Activated CD8-positive, alpha-beta T cell treated with anti-CD3 and anti-CD28 coated beads, Interleukin-2, amount 10 ng/mL, durations not matched to agents 7 days and 5 days (primary cell): ENCODE measurements at places on chromosomes 1 and 21. TPM values are rescaled to one million over a fixed set of nuclear protein-coding genes. Genes with fewer than 3 reads are reported as not detected.

GRCh38 chr21:46122758-46123683 is 25.1 kb downstream of the COL6A2 start:
- DNase-seq: no peak
- no peaks in the 10 kb centered on the region for H3K36me3 ChIP-seq
- no peaks in the 10 kb centered on the region for H3K4me1 ChIP-seq
- no peak overlapping the region for H3K27ac ChIP-seq
- H3K27me3 ChIP-seq: no peaks in the 10 kb centered on the region

DNA sequence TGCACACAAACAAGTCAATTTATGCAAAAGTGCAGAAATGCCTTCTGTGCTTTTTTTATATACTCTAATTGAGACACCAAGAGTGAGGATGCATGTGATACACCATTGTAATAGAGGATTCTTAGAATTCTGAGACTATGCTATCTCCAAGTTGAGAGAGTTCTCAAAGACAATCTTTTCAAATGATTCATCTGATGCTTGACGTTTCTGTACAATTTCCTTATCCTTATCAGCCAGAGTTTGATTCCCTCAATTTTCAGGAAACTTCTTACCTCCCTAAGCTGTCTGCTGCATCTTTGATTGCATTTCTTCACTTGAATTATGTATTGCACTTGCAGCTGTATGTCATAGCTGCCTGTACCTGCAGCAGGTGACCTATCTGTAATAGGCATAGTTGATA is 211.3 kb upstream of the SPAG17 start:
- H3K36me3 ChIP-seq: no peaks in the 10 kb centered on the region
- no peak overlapping the region for H3K4me3 ChIP-seq
- H3K27me3 ChIP-seq: no peaks in the 10 kb centered on the region

Gene CYYR1
- total RNA-seq: not detected

Gene CCDC185
- not detected for total RNA-seq

- no peak for DNase-seq
- H3K27ac ChIP-seq: no peak overlapping the region
- H3K4me3 ChIP-seq: no peak overlapping the region
- H3K36me3 ChIP-seq: no peaks in the 10 kb centered on the region
Observed at GRCh38 chr1:20102875-20103274, 16.5 kb downstream of the PLA2G2D start.

Gene CLIC6
- total RNA-seq: 0.21 TPM

Gene SPRR2G
- not detected for total RNA-seq

- H3K4me1 ChIP-seq: peaks cover 49% of the 10 kb centered on the region
- no peak for DNase-seq
- H3K27me3 ChIP-seq: peaks cover 38% of the 10 kb centered on the region
- no peaks in the 10 kb centered on the region for H3K36me3 ChIP-seq
- H3K4me3 ChIP-seq: no peak overlapping the region
Observed at GRCh38 chr1:38555594-38555993, 304.0 kb downstream of the RRAGC start.

DNA sequence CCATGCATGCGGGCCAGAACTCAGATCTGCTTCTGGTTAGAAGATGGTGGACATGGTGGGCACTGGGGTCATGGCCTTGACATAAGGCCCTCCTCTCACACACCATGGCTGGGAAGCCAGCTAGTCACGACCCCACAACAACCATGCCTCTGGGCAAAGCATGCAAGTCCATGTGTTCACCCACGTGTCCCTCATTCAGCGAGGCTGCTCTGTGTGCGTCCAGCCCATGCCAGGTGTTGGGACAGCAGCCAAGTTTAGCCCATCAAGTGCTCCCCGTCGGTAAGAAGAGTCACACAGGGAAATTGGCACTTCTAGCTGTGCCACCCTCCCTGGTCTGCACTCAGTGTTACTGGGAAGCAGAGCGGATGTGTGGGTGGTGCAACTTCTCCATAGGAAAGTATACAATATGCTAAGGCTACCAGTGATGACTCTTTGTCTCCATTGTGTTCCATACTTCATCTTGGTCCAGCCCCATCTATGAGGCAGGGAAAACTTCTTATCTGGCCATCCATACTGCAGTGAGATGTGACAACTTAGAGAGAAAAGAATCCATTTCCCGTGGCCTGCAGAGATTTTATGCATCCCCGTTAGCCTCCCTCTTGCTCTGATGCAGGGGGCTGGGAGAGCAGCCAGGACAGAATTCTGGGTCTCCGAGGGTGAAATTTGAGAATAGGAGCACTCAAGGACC is 198.0 kb downstream of the GRIK3 start:
- no peaks in the 10 kb centered on the region for H3K4me1 ChIP-seq
- no peak for DNase-seq
- H3K36me3 ChIP-seq: no peaks in the 10 kb centered on the region
- H3K4me3 ChIP-seq: no peak overlapping the region

- peaks cover 12% of the 10 kb centered on the region for H3K27me3 ChIP-seq
- no peaks in the 10 kb centered on the region for H3K36me3 ChIP-seq
- DNase-seq: no peak
- no peak overlapping the region for H3K27ac ChIP-seq
Observed at GRCh38 chr1:203907901-203908300, 46.5 kb downstream of the SNRPE start.

DNA sequence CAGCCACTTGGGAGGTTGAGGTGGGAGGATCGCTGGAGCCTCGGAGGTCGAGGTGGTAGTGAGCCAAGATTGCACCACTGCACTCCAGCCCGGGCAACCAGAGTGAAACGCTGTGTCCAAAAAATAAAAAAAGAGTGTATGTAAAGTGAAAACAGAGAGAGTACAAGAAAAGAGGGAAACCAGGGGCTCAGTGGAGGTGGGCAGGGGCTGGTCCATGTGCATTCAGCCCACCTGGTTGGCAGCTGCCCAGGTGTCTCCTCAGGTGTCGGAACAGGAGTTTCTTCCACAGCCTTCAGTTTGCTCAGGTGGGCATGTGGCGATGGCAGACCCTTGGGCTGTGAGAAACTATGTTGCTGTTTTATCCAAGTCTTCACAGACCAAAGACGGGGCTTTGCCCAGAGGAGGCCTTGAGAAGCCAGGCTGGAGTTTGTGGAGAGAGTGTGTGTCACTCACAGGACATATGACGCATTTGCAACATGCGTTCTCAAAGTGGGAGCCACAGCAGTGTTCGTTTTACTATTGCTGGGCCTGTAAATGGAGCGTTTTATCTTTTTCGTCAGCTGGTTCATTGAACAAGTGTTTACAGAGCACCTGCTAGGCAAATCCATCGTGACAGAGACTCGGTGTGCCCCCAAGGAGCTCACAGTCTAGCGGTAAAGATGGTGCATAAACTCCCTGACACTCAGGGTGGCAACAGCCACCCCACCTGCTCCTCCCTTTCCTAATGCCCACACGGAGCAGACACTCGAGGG is 22.4 kb upstream of the SAMD11 start:
- no peak for DNase-seq
- H3K4me1 ChIP-seq: peaks cover 23% of the 10 kb centered on the region
- H3K27me3 ChIP-seq: peaks cover 41% of the 10 kb centered on the region
- H3K36me3 ChIP-seq: peaks cover 12% of the 10 kb centered on the region

Gene SWT1
- 2.1 TPM for total RNA-seq

DNA sequence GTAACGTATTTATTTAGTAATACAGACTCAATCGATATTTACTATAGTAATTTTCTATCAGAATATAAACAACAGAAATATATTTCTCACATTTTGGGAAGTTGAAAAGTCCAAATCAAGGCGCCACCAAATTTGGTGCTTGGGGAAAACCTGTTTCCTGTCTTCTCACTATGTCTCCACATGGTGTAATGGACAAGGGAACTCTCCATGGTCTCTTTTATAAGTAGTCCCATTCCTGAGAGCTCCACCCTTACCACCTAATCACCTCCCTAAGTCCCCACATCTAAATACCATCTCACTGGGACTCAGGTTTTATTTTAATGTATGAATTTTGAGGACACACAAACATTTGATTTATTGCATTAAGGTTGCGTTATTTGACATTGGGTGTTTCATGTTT is 848.0 kb downstream of the LTN1 start:
- DNase-seq: no peak
- no peaks in the 10 kb centered on the region for H3K27me3 ChIP-seq
- H3K27ac ChIP-seq: no peak overlapping the region

DNA sequence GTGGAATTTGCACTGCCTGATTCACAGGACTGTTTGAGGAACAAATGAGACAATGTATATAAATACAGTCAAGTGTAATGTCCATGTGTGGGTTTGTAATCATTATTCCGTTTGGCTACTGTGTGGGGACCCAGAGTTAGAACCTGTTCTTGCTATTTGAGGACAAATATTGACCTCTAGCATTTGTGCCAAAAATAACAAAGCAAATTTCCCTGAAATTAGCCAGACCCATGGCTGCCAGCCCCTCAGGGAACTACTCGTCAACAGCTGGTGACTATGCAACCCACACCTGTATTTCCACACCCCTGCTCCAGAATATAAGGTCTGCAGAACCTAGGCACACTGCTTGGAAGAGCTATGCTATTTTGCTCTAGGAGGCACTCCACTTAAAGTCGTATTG is 70.7 kb downstream of the KCNJ6 start:
- no peak for DNase-seq
- H3K27ac ChIP-seq: no peak overlapping the region
- H3K27me3 ChIP-seq: no peaks in the 10 kb centered on the region
- no peak overlapping the region for H3K4me3 ChIP-seq

Gene VANGL2
- total RNA-seq: not detected

GRCh38 chr1:57423135-57423655 is 665 bp downstream of the DAB1 start:
- H3K4me3 ChIP-seq: no peak overlapping the region
- no peak for DNase-seq
- peaks cover 2% of the 10 kb centered on the region for H3K4me1 ChIP-seq

Gene FMO5
- 0.31 TPM for total RNA-seq

DNA sequence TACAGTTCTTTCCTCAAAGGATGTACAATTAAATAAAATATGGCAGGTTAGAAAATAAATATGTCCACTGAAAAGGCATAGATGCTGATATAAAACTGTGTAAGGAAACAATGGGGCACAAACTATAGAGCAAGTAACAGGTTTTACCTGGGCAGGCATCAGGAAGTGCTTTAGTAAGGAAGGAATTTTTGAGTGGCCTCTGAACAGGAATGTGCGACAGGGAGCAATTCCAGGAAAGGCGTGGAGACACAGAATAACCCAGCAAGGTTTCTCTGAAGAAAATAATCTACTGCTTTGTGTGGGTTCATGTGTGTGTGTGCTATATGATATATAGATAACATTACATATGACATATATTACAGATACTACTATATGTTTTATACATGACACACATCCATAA is 128.4 kb downstream of the RGS21 start:
- H3K4me1 ChIP-seq: no peaks in the 10 kb centered on the region
- no peak for DNase-seq
- H3K27ac ChIP-seq: no peak overlapping the region
- peaks cover 4% of the 10 kb centered on the region for H3K27me3 ChIP-seq
- H3K4me3 ChIP-seq: no peak overlapping the region
- H3K36me3 ChIP-seq: no peaks in the 10 kb centered on the region

DNA sequence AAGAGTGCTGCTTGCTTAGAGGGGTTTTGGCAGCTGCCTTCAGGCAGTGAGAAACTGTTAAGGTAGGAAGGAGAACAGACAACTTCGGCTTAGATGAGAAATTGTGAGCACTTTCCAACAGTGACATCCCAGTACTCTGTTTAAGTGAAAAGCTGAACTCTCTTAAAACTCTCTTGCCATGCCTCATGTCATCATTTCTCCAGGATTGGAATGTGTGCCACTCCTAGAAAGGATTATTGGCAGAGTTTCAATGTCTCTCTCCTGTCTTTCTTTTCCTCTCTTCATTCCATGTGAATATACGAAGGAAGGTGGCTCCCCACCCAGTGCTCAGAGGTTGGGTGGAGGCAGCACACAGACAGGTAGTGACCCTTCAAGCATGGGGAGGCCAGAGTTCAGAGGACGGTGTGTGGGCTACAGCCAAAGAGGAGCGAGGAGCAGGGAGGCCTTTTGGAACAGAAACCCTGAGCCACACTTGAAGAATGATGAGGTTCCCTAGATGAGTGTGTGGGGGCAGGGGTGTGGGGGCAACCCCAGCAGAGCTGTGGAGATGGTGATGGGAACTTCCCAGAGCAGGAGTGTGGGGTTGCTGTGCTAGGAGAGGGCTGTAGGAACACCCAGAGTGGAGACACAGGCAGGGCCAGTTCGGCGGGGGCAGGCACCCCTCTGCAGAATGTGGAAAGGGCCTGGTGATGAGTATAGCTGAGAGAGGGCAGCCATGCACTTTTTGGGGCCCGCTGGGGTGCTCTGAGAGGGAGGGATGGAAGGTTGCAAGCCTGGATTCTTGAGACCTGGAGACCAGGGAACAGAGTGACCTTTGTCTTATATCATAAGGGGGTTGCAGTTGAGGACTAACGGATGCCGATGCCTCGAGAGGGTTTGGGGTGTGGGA is 58.8 kb downstream of the GALNT2 start:
- H3K27me3 ChIP-seq: no peaks in the 10 kb centered on the region
- peak overlapping the region; percentile 37 for H3K27ac ChIP-seq
- H3K4me3 ChIP-seq: no peak overlapping the region
- no peak for DNase-seq

Gene CLCA1
- not detected for total RNA-seq

- H3K27me3 ChIP-seq: peaks cover 29% of the 10 kb centered on the region
- H3K4me3 ChIP-seq: no peak overlapping the region
- no peak overlapping the region for H3K27ac ChIP-seq
- DNase-seq: no peak
Observed at GRCh38 chr1:25209516-25209915, 22.8 kb downstream of the SYF2 start.

- no peak for DNase-seq
- no peaks in the 10 kb centered on the region for H3K4me1 ChIP-seq
- no peak overlapping the region for H3K4me3 ChIP-seq
- peaks cover 10% of the 10 kb centered on the region for H3K27me3 ChIP-seq
Observed at GRCh38 chr1:110481968-110482623, 31.1 kb downstream of the PROK1 start.

- peaks cover 9% of the 10 kb centered on the region for H3K4me1 ChIP-seq
- no peak overlapping the region for H3K27ac ChIP-seq
- no peak for DNase-seq
- H3K36me3 ChIP-seq: no peaks in the 10 kb centered on the region
Observed at GRCh38 chr1:244302876-244303609, 148.7 kb downstream of the ADSS2 start.

- H3K4me3 ChIP-seq: no peak overlapping the region
- no peaks in the 10 kb centered on the region for H3K4me1 ChIP-seq
- H3K27ac ChIP-seq: no peak overlapping the region
- H3K27me3 ChIP-seq: peaks cover 16% of the 10 kb centered on the region
- no peak for DNase-seq
Observed at GRCh38 chr1:14735841-14736240, 137.4 kb downstream of the KAZN start.
